ENCODE measurements at places on chromosomes 16 and 17.
A peak's percentile ranks its signal among the peaks of the same experiment; 100 is the strongest.

- no peak for DNase-seq
Observed at GRCh38 chr16:1036166-1036565, 36.4 kb upstream of the SSTR5 start.

DNA sequence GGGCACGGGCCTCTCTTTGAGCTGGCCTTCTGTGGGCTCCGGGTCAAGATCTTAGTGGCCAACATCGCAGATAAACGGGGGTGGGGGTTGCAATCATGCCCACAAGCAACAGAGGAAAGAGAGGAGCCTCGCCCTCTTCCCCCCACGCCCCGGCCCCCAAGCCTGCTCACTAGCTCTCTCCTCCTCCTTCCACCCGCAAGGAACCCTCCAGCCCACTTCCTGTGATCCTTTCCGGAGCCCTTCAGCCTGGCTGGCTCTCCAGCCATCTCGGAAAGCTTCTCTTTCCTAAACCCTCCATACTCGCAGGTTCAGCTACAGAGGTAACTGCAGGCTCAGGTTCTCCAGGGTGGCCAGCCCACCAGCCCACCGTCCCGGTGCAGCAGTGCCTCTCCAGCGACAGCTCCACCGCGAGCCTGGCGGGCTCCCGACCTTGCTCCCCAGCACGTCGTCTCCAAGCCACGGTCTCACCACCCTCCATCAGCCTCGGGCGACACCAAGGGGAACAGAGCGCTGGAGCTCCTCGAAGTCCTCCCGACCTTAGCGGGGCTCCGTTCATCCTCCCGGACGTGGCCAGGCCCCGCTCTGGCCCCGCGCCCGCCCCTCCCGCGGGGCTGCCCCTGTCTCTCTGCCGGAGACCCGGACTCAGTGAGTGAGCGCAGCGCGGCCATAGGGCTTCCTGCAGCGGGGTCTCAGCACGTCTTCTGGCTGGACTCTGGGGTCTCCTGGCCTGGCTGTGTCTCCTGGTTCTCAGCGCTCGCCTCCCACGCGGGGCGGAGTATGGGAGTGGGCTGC, 12.9 kb upstream of the ODF4 start:
- DNase-seq = no peak

DNA sequence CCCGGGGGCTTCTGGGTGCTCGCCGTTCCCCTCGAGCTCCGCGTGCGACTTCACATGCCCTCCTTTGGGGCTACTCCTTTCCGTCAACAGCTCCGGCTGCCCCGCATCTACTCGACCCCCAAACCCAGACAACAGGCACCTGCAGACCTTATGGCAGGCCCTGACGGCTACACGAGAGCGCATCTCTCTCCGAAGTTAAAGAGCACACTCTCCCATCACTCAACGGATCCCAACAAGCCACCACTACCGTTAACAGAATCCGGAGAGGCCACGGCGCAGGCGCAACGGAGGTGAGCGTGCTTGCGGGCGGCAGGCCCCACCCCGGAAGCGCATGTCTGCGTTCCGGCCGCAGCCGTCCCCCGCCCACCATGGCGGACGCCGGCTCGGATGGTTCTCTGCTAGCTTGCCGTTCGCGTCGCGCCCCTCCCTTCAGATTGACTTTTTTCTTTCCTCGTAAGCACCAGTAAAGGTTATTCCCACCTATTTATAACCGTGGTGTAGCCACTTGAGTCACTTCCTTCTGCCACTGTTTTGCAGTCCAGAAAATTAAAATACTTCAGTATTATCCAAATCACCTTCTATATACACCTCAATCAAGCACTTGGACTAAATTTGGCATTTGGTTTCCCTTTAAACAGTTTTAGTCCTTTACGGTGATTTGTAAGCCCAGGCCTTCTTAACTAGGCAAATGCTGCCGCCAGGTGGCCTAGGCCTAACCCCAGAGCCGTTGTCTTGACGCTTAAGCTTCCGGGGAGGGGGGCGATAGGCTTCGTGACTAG, at the start of gene POLG2:
Gene POLG2, minus strand, starts transcription at position 269 of the 779 bp plus-strand sequence. Its CDS starts 86 bp downstream, at position 183.
- DNase-seq = peak; percentile 96

DNA sequence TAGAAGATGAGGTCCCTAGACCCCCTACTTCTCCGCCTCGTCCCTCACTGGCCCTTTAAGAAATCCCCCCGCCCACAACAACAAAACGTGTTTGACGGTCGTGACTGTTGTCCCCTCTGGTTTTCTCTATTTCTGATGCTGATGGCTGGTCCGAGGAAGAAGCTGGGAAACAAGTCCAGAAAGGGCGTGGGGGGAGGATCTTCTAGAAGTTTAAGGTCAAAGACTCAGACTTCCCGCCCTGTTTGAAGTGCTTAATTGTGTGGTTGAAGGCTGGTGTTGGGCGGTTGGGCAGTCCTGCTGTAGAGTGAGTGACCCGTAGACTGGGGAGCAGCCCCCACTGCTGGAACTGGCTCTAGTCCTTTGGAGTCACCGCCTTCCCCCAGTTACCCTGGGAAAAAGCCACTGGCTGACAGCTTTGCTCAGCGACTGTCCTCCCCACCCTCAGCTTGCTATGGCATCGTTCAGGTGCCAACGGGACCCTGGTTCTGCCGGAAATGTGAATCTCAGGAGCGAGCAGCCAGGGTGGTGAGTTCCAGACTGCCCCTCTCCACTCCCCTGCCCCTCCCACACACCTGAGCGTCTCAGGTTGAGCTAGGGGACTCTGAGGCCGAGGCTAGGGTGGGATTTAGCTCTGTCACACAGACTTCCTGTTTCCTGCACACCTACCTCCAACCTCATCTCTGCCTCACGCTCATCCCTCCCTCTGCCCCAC, 1.6 kb downstream of the MLLT6 start:
- DNase-seq = no peak

DNA sequence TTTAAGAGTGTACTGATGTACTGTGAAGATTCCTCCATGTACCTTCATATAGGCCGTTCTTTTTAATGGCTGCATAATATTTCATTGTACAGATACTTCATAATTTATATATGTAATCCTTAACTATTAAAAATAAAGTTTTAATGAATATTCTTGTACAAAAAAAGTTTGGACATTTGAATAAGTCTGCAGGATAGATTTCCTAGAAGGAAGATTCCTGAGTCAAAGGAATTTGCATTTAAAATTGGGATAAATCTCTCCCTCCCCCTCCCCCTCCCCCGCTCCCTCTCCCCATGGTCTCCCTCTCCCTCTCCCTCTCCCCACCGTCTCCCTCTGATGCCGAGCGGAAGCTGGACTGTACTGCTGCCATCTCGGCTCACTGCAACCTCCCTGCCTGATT, 15.6 kb upstream of the SLC13A2 start:
- no peak for DNase-seq

DNA sequence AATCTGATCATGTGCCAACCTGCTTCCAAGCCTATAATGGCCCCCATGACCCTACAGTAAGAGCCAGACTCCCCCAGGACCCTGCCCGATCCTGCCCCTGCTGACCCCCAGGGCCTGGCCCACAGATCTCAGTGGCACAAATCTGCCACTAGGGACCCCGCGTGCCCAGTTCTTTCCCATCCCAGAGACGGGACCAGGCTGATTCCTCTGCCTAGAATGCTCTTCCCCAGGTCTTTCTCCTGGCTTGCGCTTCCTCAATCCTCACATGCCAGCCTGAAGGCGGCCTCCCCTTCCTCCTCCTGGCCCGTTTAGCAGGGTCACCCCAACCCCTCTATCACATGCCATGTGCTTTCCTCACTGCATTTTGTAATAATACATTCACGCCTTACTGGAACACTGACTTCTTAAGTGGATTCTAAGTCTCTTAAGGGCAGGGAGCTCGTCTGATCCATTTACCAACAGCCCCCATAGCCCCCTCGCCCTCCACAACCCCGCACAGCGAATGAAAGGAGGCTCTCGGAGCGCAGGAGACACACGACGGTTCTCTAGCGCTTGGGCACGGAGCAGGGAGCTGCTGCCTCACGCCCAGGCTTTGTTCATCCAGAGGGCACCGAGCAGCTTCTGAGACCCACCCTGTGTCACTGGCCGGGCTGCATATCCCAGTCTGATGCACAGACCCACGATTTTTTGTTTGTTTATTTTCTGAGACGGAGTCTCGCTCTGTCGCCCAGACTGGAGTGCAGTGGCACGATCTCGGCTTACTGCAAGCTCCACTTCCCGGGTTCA, 1.2 kb downstream of the TRIM65 start:
- peak; percentile 48 for DNase-seq

DNA sequence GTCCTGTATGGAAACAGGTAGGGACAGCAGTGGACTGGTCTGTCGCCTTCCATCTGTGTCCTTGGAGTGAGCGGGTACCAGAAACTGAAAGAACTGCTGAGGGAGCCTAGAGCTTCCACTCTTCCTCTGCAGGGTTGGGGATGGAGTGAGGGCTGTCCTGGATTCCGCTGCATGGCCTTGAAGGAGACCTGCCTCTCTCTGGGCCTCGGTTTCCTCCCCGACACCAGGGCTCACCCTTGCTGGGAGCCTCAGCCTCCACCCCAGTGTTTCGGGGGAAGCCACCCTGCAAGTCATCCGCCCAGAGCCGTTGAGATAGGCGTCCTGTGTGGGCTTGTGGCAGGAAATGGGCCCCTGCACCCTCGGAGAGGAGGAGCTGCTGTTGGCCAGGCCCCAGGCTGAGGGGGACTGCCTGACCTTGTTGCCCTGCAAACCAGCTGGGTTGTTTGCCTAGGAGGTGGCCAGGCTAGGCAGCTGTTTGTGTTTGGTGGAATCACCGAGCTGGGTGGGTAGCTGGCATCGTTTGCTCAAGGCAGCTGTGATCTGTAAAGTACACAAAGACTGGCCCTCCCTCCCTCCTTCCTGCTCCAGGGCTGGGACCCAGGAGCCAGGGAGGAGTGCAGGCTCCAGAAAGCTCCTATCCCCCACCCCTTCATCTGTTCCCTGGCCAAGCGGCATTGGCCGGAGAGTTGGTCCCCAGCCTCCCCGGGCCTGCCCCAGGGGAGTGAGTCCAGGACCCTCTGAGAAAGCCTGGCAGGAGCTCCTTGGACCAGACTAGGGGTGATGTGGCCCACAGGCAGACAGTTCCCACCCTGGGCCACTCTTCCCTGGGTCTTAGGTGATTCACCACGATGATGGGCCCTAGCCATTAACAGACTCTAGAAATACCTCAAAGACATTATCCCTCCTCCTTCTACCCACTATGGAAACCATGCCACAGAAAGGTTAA, 1.3 kb downstream of the RAB37 start:
- no peak for DNase-seq

GRCh38 chr17:63480192-63480784, 3.4 kb downstream of the ACE start:
- no peak for DNase-seq
